Mucosa of descending colon (tissue), 3 donors: ENCODE measurements at places on chromosomes 2 and 18. TPM values are rescaled to one million over a fixed set of nuclear protein-coding genes. Genes with fewer than 3 reads are reported as not detected.
A peak's percentile ranks its signal among the peaks of the same experiment; 100 is the strongest.

The SPHKAP gene
- 0.22 TPM for total RNA-seq

The AQP4 gene
- 0.63 TPM for total RNA-seq

The PLCL1 gene
- 10.6 TPM for total RNA-seq

The NEU2 gene
- not detected for total RNA-seq

The PECR gene
- total RNA-seq, result 19.6 TPM

The COL4A4 gene
- total RNA-seq, result 1.1 TPM

- no peak for DNase-seq
These were observed 64.3 kb downstream of the HNMT start for GRCh38 chr2:138028538-138028937.

- no peak for DNase-seq
These were observed 2.1 kb downstream of the PLA2R1 start for GRCh38 chr2:160060297-160060696.

DNA sequence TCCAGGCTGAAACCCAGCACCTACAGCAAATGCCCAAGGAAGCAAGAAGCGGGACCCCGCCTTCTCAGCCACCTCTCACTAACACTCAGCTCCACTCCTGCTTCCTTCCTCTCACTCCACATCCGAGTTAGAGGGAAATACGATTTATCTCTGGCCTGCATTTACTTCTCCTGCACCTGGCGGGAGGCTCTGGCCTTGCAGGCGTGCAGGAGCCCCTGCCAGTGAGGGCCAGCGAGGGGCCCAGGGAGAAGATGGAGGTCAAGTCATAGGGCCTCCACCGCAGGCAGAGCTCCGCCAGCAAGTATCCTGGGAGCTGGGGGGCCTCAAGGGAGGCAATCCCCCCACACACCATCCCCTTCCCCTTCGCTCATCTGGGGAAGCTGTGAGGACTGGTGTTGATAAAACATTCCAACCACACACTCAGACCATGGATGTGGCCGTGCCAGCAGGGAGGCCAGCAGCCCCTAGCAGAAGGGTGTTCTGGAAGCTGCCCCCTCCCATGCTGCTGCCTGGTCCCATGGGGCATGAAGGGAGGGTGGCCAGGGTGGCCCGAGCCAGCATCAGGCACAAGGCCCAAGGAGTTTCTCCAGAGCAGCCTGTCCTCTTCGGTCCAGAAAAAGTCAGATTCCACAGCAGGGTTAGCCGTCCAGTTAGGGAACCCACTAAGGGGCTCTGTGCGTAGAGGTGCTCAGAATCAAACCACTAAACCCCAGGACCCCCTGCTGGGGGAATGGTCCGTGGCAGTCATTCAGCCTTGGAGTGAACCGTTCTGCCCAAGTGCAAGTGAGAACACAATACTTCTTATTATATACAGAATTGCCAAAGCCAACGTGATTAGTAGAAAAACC, 91.2 kb downstream of the HDAC4 start:
- DNase-seq, result peak; percentile 18

- peak; percentile 50 for DNase-seq
These were observed 12.0 kb upstream of the ATP6V1C2 start for GRCh38 chr2:10709290-10709939.

DNA sequence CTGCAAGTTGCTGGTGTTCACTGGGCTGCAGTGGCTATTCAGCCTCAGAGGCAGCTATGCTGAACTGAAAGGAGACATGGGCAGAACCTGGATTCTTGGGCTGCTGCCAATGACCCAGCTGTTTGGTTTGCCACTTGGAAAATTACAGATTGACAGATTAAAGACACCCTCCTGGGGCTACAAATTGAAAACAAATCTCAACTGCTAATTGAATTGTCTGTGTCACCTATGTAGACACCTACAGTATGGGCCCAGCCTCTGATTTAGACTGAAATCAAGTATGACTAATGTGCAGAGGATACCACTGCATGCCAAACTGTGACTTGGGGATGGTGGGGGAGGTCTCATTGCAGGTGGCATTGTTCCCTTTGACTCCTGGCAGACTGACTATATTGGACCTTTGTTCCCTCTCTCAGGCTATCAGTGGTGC, 42.8 kb downstream of the ITSN2 start:
- no peak for DNase-seq

- no peak for DNase-seq
These were observed 172.0 kb upstream of the SERPINE2 start for GRCh38 chr2:224211181-224211480.

DNA sequence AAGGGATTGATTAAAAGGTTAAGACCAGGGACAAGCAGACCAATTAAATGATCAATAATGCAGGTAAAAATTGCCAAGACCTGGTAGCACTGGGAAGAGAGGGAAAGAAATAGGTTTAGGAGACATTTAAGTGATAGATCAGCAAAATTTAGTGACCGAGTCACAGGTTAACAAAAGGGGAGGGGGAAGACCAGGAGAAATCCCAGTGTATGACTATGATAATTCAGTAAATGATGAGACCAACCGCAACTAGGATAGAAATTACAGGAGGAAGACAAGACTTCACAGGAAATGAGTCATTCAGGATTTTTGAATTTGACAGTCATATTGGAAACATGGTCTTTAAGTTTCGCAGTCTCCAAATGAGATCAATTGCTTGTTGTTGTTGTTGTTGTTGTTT, 62.9 kb downstream of the COBLL1 start:
- no peak for DNase-seq

GRCh38 chr2:237350597-237350996, 63.4 kb downstream of the COL6A3 start:
- no peak for DNase-seq

- no peak for DNase-seq
These were observed 26.6 kb upstream of the NAPG start for GRCh38 chr18:10499230-10499629.

GRCh38 chr18:79400591-79401381, 5.1 kb downstream of the NFATC1 start:
- DNase-seq, result peak; percentile 67

DNA sequence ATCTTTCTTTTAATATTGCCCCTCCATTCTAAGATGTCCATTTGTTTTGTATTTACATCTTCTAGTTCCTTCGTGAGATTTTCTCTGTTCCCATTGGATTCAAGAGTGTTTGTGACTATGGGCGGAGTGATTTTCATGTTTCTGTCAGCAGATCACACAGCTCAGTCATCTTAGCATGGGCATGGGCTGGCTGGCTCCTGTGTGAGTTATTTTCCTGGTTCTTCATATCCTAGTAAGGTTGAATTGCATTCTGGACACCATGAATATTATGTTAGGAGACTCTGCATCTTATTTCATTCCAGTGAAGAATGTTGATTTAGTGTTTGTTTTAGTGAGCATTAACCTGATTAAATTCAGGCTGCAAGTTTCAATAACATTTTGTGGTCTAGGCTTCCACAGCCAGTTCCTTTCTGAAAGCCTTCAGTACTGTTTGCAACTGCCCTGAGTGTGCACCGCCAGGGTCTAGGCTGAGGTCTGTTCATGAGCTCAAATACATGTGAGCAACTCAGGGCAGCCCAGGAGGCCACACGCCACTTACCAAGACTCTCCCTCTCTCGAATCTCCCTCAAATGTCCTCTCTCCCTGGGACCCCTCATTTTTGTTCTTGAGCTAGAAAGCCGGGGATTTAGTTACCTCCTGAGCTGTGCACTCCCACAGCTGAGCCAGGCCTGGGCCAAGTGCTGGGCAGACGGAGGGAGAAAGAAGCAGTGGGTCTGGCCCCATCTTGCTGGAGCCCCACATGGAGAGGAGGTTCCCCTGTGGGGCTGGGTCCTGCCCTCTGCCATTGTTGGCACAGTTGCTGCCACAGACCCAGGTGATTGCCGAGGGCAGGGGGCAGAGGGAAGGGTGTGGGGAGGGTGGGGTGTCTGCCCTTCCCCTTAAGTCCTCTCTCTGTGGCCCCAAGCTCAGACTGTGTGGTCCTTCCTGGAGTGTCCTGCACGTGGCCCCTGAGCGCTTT, 145.9 kb downstream of the RTP5 start:
- no peak for DNase-seq

- no peak for DNase-seq
These were observed 484.2 kb upstream of the NRP2 start for GRCh38 chr2:205198140-205198525.

GRCh38 chr2:38215993-38216392, 140.0 kb upstream of the CYP1B1 start:
- DNase-seq, result no peak

DNA sequence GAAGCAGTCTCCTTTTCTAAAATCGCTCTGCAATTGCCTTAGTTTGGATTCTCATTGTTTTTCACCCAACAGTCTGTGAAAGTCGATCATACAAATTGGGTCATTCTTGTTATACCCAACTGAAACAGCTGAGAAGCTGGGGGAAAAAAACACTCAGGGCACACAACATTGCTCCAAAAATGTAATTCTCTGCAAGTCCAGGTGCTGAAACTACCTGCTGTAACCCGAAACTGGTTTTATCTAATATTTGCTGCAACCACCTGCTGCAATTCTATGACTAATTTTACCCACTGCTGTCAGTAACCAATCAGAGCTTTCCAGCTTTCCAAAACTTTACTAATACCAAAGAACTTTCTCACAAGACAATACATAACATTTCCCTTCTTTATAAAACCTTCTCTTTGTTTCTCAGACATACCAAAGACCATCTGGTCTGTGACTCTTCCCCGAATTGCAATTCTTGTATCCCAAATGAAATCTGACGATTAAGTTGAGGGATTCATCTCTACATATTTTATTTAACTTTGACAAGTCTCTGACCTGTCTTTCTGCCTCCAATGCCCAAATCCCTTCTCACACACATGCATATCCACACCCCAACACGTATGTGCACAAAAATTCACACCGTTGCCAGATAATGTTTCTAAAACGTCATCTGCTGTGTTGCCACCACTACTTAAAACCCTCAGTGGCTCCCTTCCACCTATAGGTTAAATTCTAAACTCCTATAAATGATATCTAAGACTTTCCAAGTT, 198.3 kb downstream of the PIEZO2 start:
- no peak for DNase-seq

GRCh38 chr2:238956676-238957075, 108.8 kb downstream of the TWIST2 start:
- no peak for DNase-seq

- DNase-seq, result no peak
These were observed 1.6 kb upstream of the LPIN1 start for GRCh38 chr2:11744631-11745394.

DNA sequence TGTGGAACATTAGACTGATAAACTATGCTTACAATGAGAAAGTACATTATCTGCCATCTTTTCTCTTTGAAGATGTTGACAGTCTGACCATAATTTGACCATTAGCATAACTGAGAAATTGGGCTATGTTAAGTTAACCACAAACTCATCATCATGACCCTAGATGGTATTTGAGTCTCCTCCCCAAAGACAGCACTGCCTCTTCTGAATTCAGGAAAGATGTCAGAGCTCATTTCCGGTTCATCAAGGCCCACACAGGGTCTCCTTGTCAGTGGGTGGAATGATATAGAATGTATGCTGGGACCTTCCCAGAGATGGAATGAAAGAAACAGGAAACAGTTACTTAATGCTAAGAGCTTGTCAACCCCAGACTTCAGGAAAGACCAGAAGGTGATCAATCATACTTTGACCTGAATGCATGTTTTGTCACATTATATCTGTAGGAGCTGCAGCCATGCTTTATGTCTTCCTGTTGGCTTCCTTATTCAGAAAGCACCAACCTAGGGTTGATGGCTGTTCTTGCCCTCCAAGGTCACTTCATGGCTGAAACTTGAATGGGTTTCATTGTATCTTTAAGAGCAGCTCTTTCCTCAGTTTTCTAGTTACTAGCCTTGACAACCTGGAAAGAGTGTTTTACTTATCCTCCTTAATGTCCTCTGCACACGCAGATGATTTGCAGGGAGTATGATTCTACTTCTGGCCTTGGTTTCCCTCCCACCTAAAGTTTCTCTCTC, 99.1 kb upstream of the NEUROD1 start:
- no peak for DNase-seq
